ENCODE measurements at places on chromosomes 4 and X.
A peak's percentile ranks its signal among the peaks of the same experiment; 100 is the strongest.

GRCh38 chr4:3276986-3277385, 15.8 kb upstream of the RGS12 start:
- no peak for DNase-seq

GRCh38 chrX:93422693-93423092, 250.7 kb downstream of the NAP1L3 start:
- DNase-seq, result peak; percentile 22

DNA sequence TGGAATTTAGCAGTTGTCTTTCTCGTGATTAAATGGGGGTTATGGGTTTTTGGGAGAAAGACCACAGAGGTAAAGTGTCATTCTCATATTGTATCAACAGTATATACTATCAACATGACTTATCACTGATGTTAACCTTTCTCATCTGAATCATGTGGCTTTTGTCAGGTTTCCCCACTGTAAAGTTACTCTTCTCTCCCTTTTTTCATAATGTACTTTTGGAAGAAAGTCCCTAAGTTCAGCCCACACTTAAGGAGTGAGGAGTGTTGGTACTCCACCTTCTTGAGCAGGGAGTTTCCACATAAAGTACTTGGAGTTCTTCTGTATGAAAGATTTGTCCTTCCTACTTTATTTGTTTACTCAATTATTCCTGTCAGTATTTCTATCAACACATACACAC, 169.9 kb downstream of the ZNF330 start:
- DNase-seq, result no peak

GRCh38 chrX:136671006-136671610, 23.1 kb downstream of the CD40LG start:
- DNase-seq, result no peak

DNA sequence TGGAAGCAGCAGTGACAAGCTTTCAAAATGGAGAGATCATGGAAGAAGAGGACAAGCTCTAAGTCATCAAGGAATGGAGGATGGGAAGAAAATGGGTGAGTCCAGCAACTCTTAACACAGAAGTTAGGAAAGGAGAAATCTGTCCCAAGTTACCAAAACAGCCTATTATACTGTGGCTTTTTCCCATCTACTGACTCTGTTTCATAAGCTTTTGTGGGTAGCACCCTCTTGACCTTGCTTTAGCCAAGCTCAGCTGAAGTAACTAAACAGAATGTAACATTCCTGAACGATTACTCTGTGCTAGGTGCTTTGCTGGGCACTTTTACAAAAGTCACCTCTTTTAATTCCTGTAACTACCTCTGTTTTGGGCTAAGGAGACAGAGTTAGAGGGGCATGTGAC, 54.9 kb downstream of the MAP7D2 start:
- no peak for DNase-seq

DNA sequence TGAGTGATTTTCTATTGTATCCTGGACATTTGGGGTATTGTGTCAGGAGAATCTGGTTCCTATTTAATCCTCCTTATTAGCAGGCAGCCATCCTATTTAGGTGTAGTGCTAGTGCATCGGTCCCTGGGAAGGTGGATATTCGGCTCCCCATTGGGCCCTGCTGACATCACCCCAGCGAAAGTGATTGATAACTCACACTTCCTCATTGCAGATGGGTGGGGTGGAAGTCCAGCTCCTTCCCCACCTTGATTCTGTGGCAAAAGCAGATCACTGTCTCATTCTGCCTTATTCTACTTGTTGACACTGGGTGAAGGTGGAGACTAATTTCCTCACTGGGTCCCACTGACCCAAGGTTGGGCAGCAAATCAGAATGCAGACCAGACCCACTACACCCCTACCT, 23.2 kb upstream of the BRS3 start:
- DNase-seq, result no peak

DNA sequence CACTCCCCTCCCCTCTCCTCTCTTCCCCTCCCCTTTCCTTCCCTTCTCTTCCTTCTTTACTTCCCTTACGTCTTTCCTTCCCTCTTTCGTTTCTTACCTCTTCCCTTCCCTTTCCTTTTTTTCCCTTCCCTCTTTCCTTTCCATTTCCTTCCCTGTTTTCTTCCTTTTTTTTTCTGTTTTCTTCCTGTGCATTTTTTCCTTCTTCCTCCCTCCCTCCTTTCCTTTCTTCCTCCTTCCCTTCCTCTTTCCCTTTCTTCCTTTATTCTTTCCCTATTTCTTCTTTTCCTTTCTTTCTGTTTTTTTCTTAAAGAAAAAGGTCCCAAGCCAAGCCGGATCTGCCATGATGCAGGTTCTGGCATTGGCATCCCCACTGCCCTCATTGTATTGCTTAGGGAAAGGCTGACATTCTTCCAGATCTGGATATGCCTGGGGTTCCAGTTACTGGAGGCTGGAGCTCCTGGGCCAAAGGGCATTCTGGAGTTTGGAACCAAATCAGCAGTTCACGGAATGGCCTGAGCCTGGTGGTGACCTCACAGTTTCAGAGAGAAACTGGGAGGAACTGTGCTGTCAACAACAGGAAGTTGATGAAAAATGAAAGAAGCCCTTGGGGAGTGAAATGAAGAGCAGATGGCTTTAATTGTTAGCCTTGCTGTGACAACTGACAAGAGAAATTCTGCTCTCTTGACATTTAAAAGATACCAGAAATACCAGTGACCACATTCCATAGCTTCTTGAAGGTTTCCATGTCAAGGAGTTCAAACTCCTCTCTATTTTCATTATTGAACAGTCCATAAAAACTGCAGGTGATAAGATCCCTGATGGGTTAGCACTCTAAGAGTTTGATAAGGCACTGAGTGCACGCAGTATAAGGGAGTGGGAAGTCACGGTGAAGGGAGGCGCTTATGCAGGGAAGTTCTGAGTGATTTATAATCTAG, 622.1 kb downstream of the SPRY1 start:
- peak; percentile 33 for DNase-seq

GRCh38 chr4:89657931-89658700, 178.8 kb downstream of the SNCA start:
- peak; percentile 77 for DNase-seq

DNA sequence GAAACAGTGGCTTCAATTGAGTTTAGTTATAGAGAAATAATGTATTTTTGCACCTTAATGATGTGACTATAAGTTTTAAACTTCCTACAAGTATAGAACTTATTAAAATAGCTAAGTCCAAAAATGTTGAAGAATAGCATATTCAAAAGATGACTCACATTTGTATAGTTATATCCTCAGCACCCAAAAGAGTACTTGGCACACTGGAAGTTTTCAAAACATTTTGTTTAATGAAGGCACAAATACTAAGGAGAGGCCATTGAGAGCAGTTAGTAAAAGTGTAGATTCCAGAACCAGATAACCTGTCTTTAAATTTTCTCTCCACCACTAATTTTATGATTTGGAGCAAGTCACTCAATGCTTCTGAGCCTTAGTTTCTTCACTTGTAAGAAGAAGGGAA, 226.9 kb upstream of the MID1 start:
- no peak for DNase-seq

GRCh38 chrX:117645639-117646038, 471.0 kb downstream of the KLHL13 start:
- DNase-seq, result no peak

GRCh38 chr4:173538148-173538908, 8.3 kb upstream of the HAND2 start:
- DNase-seq, result peak; percentile 71

Data from hematopoietic multipotent progenitor cell treated with erythropoietin and hydrocortisone succinate and interleukin-3 and kit ligand, for 6 days (in vitro differentiated cells).